ENCODE measurements at places on chromosomes 7 and 10. TPM values are rescaled to one million over a fixed set of nuclear protein-coding genes. Genes with fewer than 3 reads are reported as not detected.
A peak's percentile ranks its signal among the peaks of the same experiment; 100 is the strongest.

DNA sequence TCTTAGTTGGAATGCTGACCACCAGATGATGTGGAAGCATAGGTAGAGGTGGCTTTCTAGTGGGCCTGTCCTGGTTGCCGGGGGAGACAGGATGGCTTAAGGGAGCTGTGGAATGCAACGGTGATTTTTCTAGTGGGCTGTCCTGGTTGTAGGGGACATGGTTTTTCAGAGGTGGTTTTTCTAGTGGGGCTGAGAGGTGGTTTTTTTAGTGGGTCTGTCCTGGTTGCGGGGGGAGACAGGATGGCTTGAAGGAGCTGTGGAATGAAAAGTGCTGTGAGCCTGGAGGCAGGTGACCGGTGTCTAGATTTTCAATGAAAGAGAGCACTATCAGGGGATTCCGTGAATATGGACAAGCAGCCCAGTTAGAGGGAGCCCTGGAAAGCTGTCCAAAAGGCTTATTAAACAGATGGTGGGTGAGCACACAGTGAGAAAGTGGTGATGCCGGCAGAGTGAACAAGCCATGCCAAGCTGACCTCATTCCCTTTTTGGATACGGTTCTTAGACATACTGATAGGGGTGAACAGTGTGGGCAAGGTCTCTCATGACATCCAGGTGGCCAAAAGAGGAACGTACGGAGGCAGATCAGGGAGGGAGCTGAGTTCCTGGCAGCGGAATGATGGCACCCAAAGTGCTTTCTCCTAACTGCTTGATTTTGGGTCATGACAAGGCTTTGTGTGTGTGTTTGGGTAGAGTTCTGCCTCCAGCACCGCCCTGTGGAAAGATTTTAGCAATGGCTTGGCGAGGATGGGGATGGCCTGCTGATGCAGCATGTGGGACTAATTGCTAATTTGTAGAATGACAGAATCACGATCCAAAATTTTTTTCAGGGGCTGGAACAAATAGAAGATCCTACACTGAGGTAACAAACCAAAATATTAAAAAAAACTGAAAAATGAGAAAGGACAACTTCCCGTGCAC is 126.6 kb downstream of the TMEM178B start:
- DNase-seq = no peak
- H3K27ac ChIP-seq = no peak overlapping the region
- no peaks in the 10 kb centered on the region for H3K36me3 ChIP-seq
- no peak overlapping the region for H3K4me3 ChIP-seq

DNA sequence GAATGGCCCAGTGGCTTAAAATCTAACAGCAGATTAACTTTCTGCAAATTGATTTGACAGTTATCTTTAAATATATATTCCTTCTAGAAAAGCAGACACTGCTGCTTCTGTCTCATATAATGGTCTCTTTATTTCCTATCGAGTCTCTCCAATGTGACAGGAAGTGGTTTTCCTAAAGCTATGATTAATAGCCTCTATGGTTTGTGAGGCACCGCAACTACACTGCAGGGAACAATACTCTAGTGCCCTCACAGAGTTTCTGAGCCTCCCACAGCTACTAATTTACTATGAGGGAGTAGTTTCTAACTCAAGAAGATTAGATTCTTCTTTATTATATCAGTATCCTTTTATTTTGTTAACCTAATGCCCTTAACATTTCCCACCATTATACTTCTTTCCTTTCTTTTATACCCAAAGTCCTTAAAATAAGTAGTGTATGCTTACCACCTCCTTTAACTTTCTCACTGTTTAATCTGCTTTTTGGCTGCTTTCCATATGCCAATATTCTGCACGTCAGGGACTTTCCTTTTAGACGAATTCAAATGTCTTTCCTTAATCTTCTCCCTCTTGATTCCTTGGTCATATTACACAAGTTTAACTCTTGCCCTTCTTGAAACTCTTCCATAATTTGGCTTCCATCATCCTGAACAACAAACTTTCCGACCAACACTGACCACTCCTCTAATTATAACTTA is 23.8 kb upstream of the AHR start:
- no peaks in the 10 kb centered on the region for H3K27me3 ChIP-seq
- no peak overlapping the region for H3K4me3 ChIP-seq
- DNase-seq = no peak
- no peaks in the 10 kb centered on the region for H3K36me3 ChIP-seq

DNA sequence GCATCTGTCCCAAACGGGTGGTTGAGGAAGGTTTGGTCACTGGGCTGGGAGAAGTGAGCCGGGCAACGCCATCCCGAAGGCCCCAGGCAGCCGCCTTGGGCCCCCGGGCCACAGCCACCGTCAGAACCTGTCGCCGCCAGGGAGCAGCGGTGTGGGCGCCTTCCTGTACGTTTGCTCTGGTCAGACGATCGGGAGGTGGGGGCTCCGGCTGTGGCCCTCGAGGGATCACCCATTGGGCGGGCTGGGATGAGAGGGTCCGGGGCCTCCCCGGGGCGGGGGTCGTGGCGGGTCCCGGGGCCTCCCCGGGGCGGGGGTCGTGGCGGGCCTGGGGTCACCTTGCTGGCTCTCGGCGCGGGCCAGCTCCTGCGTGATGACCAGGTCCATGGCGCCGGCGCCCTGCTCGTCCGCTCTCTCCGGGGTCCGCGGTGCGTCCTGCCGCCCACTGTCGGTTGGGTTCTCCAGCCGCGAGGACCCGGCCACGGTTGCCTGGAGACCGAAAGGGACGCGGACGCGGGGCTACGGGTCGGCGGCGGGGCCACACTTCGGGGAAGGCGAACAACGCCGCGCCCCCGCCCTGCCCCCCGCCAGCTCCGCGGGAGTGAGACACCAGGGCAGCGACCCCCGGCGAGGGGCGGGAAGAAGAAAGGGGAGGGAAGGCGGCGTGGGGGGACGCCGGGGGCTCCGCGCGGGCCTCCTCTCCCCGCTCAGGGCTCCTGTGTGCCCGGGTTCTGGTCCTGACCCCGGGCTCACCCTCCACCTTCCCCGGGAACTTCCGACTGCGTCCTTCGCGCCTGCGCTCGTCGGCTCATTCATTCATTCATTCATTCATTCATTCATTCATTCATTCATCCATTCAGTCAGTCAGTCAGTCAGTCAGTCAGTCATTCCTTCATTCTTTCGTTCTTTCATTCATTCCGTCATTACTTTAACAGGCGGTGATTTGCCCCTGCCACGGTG is at the start of gene CFAP46:
Gene CFAP46, minus strand, starts transcription at position 470 of the 957 bp plus-strand sequence. Its CDS starts 86 bp downstream, at position 384.
- peak within 1 kb of the TSS; percentile 22 for H3K4me3 ChIP-seq
- peaks cover 4% of the 10 kb centered on the region for H3K4me1 ChIP-seq
- peak; percentile 68 for DNase-seq
- no peak within 1 kb of the TSS for H3K27ac ChIP-seq

DNA sequence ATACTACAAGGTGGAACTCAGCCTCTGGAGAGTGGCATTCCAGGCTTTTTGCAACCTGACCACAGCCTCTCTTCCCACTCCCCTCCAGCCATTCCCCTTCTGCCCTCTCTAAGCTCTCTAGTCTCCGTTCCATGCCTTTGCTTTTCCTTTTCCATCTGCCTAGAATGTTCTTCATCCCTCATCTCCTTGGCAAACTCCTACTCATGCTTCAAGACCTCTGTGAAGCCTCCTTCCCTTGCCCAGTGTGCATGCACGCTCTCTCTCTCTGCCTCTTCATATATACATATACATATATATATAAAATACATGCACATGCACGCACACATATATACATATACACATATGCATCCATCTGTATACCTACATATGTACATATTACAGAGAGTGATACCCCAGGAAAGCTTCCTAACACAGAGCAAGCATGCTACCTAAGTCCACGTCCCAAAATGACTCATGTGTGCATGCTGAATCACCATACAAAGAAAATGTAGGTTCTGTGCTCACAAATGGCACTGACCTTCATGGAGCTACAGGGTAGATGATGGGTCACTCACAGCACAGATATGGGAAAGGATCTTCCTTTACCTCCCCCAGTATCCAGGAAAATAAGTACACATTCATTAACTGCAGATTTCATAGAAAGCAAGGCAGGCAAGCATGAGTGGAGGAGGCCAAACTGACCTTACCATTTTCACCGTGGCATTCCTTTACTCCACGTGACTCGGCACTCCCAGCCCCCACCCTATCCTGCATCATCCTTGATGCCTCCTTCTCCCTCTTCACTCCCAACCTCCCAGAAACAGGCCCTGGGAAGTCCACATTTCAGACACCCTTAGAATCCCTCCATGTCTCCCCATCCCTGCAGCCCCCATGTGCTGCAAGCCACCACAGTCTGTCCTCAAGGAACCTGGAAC is 238.4 kb upstream of the ZMIZ1 start:
- H3K4me3 ChIP-seq = no peak overlapping the region
- no peak for DNase-seq
- no peak overlapping the region for H3K27ac ChIP-seq
- H3K27me3 ChIP-seq = no peaks in the 10 kb centered on the region

LIPK gene
- not detected for total RNA-seq

C7orf57 gene
- total RNA-seq = 0.38 TPM

SPDYE2B gene
- not detected for total RNA-seq
